ENCODE measurements at places on chromosomes 4 and X. TPM values are rescaled to one million over a fixed set of nuclear protein-coding genes. Genes with fewer than 3 reads are reported as not detected.

DNA sequence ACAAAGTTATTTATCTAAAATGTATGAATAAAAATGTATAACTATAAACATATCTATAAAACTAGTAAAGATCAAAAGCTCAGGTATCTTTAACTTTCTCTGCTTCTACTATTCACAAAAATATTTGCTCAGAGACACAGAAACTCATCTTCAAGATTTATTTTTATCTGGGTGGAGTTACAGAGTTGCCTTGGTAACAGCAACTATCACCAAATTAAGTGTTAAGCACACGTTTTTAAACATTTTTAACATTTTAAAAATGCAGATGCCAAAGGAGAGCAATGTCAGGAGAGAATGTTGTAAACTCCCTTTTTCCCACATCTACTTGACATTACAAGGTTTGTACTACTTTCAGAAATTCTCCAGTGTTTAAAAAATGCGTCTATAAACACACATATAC, 71.4 kb downstream of the SNCA start:
- DNase-seq = no peak

DNA sequence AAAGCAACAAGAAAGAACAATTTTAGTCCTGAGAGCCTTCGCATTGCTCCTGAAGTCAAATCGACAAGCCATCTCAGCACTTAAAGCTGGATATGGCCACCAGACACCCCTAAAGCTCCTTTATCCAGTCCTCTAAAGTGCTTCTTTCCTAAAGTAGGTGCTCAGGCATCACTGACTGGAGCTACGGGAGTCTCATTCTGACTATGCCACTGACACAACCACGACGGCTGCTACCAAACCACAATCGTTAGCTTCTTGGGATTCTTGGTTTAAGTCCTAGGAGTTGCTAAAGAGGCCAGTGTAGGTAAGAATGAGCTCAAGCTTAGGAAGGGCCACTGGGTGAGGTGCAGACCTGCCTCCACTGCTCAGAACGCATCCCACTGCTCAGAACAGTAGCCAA, 1.0 kb downstream of the SLC10A6 start:
- no peak for DNase-seq

- DNase-seq = no peak
Measured at GRCh38 chr4:158422546-158422945, 99.1 kb upstream of the RXFP1 start.

The CCKAR gene
- 0.56 TPM for total RNA-seq

The NPNT gene
- total RNA-seq = 13.2 TPM

The ARMCX1 gene
- 24.7 TPM for total RNA-seq
